ENCODE measurements at places on chromosomes 5 and 9.

DNA sequence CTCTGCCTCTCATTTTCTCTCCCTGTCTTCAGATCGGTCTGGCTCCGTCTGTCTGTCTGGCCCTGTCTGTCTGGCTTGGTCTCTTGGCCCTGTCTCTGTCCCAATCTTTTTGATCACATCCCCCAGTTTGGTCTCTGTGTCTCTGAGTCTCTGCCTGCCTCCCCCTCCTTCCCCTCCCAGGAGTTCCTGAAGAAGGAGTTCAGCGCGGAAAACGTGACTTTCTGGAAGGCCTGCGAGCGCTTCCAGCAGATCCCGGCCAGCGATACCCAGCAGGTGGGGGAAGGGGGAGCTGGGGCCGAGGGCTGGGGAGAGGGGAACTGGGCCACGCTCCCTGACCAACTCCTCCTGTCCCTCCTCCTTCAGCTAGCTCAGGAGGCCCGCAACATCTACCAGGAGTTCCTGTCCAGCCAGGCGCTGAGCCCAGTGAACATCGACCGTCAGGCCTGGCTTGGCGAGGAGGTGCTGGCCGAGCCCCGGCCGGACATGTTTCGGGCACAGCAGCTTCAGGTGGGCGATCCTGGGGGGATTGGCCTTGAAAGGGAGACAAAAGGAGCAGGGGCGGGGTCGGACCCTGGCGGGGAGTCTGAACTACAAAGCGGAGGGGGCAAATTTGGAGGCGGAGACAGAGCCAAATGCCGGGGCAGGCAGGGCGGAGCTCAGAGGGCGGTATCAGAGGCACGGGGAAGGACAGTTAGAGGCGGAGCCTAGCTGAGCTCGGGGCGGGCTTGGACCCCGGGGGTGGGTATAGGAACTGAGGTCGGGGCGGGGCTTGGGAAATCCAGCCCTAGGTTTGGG lies 9.0 kb downstream of the RGS14 start:
- DNase-seq = peak; percentile 97

GRCh38 chr5:17258431-17258830 lies 41.0 kb downstream of the BASP1 start:
- no peak for DNase-seq

- DNase-seq = no peak
These were observed 94.6 kb downstream of the ADAMTS2 start for GRCh38 chr5:179250561-179251225.

DNA sequence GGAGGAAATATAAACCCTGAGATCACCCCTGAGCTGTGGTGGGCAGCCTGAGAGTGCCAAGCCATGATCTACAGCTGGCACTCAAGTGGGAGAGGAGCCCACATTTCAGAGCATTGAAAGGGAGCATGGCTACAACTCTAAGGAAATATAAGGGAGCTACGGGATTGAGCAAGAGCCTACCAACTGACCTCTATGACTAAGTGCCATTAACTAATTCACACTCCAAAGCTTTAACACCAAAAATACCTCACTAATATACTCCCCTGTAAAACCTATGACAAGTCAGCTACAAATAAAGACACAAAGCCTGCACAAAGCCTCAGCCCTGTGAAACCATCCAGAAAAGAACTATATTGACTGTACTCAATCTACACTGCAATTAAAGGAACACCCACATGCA lies 286.8 kb upstream of the RPS23 start:
- no peak for DNase-seq

- peak; percentile 9 for DNase-seq
These were observed 138.9 kb downstream of the GADD45G start for GRCh38 chr9:89743573-89744254.

GRCh38 chr5:144089401-144090021 lies 80.9 kb downstream of the YIPF5 start:
- no peak for DNase-seq

DNA sequence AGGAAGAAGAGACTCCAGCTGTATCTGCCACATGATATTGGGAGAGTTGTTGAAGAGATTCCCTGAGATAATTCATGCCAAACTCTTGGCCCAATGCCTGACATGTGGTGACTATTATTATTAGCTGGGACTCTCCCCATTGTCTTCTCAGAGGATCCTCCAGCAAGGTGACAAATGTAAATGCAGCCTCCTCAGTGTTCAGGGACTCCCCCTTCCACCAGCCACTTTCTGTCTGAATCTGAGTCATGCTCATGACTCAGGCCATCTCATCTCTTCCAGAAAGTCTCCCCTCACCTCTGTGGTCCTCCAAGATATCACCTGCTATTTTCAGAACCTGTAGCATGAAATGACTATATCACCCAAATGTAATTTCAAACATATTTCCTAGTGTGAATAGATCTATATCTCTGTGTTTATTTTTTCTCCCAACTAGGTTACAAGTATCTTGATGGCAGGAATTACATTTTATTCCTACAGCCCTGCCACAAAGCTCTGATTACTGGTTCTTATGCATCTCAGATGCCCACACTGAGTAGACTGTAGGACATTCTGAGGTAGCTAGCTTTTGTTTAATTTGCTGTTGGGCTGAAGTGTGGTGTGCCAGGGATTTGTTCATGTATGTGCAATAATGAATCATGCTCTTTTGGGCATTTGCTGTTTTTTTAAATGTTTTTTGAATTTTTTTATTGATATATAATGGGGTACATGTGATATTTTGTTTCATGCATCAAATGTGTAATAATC lies 126.6 kb upstream of the IL12B start:
- DNase-seq = no peak

GRCh38 chr5:82073179-82073578 lies 101.4 kb downstream of the ATG10 start:
- DNase-seq = no peak

- DNase-seq = no peak
These were observed 34.0 kb downstream of the PUM3 start for GRCh38 chr9:2809692-2810419.

DNA sequence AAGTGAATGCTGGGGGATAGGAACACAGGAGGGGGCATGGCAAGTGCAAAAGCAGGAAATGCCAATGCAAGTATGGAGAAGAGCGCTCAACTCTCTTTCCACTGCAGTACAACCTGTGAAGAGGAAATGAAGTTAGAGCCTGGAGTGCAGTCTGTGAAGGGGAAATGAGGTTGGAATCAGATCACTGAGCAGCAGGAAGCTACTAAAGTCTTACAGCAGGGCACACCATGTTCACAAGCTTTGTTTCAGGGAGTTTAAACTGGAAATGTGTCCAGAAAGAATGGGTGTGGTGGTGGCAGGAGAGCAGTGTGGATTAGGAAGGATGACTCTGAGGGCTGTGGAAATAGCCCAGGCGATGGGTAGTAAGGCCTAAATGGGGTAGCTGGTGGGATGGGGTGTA lies 15.4 kb downstream of the ARHGEF37 start:
- no peak for DNase-seq

DNA sequence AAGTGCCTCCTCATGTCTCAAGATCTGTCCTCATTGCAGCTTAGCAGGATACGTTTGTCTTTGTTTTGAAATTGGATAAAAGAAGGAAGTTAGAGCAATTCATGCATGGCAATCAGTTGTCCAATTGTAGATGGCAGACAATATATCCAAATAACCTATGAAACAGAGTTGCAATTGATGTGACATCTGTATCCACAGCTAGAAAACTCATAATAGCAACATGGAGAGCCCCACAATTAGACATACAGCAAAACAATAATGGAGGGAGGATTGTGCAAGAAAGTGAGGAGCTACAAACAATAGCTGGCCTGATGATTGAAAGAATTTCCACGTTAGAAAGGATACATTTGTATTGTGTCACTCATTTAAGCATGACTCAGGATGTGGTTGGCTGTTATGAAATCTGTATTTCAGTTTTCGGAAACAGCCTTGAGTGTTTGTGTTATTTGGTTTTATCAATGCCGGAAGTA lies 132.0 kb downstream of the FAM174A start:
- no peak for DNase-seq

DNA sequence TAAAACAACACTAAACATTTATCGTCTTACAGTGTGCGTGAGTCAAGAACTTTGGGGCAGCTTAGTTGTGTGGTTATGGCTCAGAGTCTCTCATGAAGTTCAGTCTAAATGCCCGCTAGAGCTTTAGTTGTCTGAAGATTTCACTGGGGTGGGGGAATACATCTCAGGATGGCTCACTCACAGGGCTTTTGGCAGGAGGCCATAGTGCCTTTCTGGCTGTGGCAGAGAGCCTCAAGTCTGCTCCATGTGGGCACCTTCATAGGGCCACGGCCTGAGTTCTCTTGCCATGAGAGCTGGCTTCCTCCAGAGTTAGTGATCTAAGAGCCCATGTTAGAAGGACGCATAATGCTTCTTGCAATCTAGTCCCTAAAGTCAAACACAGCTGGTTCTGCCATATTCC lies 258.8 kb upstream of the NUDT12 start:
- DNase-seq = no peak

DNA sequence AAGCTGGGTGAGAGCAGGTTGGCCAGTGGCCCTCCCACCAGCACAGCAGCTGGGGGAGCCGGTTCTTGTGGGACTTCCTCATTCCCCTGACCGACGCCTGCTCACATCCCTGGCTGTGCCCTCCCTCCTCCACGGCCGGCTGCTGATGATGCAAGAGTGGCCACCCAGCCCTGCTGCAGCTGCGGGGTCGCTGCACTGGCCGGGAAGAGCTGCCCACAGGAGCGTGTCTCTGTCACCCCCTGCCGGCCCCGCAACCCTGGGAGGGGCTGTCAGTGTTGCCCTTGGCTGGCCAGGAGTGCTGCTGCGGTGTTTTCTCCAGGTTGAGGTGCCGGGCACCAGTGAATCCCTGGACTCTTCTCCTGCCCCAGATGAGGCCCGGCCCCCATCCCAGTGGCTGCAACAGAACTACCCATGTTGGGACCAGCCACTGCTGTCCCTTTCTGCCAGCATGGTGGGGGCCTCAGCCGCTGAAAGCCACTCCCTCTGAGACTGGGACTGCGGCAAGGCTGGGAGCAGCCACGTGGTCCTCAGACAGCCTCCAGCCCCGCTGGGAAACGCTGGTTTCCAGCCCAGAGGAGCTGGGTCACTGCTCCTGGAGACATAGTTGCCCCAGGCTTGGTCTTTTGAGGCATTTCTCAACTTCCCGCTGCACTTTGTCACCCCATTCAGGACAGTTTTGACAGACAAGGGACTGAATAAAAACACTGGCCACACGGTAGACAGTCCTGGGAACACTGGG lies 739 bp downstream of the CARD9 start:
- no peak for DNase-seq

DNA sequence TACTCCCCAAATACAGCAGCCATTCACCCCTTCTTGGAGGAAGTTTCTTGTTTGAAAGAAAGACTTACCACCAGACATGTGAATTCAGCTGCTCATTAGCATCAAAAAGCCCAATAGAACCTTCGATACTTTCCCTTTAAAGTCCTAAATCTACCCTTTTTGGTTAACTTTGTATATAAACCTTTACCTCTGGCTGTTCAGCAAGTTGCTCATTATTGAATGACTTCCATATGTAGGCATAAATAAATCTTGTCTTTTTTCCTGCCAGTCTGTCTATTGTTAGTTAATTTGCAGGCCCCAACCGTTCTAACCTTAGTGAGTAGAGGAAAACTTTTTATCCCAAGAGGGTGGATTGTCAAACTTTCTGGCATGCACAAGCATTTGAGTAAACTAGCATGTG lies 27.9 kb upstream of the FBXL17 start:
- DNase-seq = no peak

GRCh38 chr5:149667084-149667828 lies 62.9 kb upstream of the PPARGC1B start:
- DNase-seq = peak; percentile 77
